GM12892 (cell line): ENCODE measurements at places on chromosomes 3 and 15.

GRCh38 chr3:39358333-39358732, 24.8 kb upstream of the SLC25A38 start:
- no peak for DNase-seq

- no peak for DNase-seq
These were observed 25.3 kb downstream of the HDAC11 start for GRCh38 chr3:13505147-13506130.

DNA sequence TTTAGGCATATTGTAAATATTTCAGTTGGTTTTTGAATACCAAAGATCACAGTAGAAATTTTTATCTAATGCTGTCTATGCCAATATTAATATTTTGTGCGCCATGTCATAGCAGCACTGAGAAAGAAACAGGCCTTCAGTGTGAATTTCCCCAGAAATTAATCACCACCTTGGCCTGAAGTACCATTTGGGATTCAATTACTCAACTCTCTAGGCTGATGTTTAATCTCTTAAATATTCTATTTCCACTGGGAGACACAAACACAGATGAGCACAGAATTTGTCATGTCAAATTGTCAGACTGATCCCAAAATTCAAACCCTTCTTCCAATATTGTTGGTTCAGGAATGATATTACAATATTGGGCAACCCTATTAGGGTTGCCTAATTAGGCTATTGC, 509.3 kb downstream of the ROBO1 start:
- DNase-seq: no peak

- DNase-seq: no peak
These were observed 103.8 kb upstream of the IL12A start for GRCh38 chr3:159884661-159885402.

DNA sequence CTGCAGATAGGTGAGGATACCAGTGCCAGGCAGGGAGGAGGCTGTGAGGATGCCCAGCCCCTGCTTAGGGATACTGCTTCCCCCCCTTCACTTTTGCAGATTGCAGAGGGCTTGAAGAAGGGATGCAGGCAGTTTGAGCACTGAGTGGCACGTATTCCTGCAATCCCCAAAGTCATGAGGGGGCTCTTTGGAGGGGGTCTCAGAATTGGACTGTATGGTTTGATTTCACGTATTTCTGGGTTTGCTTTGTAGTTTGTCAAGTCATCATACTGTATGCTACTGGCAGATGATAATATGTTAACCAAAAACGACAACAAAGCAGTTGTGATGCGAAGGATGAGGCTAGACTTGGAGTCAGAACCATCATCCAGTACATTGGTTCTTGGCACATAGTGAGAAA, 28.1 kb downstream of the CHST14 start:
- DNase-seq: no peak

DNA sequence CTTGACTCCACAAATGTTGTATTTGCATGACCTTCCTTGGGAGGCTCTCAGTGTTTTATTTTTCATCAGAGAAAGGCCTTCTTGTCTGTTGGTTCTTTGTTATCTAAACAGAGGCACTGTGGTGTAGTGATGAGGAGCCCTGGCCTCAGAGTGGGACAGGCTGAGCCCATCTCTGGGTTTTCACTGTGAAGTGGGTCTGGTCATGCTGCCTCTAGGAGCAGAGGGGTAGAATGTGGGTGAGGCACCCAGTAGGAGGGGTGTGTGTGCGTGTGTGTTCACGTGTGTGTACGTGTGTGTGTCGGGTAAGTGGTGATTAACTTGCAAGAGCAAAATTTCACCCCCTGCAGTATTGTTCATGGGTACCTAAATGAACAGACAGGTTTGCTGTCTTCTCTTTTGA, 14.4 kb downstream of the KLF13 start:
- DNase-seq: no peak

GRCh38 chr3:156465194-156465593, 89.7 kb downstream of the SSR3 start:
- no peak for DNase-seq

GRCh38 chr3:46866720-46867549, 3.7 kb upstream of the MYL3 start:
- peak; percentile 74 for DNase-seq
